Fibroblast of lung (primary cell): ENCODE measurements at places on chromosomes 7 and 10. TPM values are rescaled to one million over a fixed set of nuclear protein-coding genes. Genes with fewer than 3 reads are reported as not detected.
A peak's percentile ranks its signal among the peaks of the same experiment; 100 is the strongest.

GRCh38 chr10:102785818-102786217 lies 42.1 kb downstream of the WBP1L start:
- no peaks in the 10 kb centered on the region for H3K36me3 ChIP-seq
- no peak overlapping the region for H3K4me3 ChIP-seq
- H3K4me1 ChIP-seq = peaks cover 19% of the 10 kb centered on the region
- no peak overlapping the region for H3K27ac ChIP-seq
- DNase-seq = no peak

- no peak overlapping the region for H3K4me3 ChIP-seq
- DNase-seq = no peak
- H3K4me1 ChIP-seq = no peaks in the 10 kb centered on the region
- H3K27me3 ChIP-seq = no peaks in the 10 kb centered on the region
- no peaks in the 10 kb centered on the region for H3K36me3 ChIP-seq
Measured at GRCh38 chr10:131002031-131002861, 309.3 kb downstream of the TCERG1L start.

DNA sequence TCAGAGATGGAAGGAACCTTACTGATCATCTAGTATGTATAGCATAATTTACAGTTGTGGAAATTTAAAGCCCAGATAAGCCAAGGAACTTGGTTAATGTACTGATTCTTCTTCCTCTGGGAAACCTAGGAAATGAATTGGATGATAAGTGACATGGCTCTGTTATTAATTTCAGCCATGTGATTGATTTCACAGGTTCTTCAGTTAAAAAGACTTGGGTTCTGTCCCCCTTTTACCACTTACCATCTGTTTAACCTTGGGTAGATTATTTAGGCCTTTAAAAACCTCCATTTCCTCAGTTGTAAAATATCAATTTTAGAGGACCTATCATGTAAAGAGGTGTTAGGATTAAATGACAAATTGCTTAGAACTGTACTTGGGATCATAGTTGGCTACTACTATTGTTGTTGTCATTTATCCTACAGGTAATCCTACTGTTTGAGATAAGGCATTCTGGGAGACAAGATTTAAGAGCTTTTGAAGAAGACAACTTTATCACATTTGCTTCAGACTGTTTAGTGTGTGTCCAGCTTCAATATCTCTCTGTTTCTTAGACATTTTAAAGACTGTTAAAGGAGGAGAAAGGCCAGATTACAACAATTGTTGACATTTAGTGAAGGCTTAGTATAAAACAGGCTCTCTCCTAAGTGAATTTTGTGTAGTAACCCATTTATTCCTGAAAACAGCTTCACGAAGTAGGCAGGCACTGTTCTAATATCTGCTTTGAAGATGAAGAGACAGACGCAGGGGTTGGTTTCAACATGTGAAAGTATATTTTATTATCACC lies 997.1 kb upstream of the C7orf33 start:
- DNase-seq = no peak
- H3K4me1 ChIP-seq = no peaks in the 10 kb centered on the region
- no peaks in the 10 kb centered on the region for H3K27me3 ChIP-seq
- H3K4me3 ChIP-seq = no peak overlapping the region
- H3K36me3 ChIP-seq = no peaks in the 10 kb centered on the region
- H3K27ac ChIP-seq = no peak overlapping the region

DNA sequence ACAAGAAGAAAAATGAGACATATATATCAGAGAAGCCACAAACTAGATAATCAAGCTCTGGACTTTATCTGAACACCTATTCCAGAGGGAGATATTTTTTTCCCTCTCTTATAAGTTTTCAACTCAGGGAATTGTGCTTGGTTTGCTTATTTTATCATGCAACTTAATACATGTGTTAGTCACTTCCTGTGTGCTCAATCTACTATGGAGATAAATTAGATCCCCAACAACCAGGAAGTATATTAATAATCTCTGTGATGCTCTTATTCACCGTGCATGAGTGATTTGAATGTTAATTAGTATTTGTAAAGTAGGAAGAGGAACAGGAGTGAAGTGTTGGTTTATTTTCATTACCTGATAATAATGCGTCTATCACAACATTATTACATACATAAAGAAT lies 38.8 kb upstream of the ZNF365 start:
- H3K4me3 ChIP-seq = no peak overlapping the region
- no peak overlapping the region for H3K27ac ChIP-seq
- no peaks in the 10 kb centered on the region for H3K36me3 ChIP-seq

- DNase-seq = peak; percentile 21
- H3K27ac ChIP-seq = no peak overlapping the region
- no peak overlapping the region for H3K4me3 ChIP-seq
- no peaks in the 10 kb centered on the region for H3K27me3 ChIP-seq
- no peaks in the 10 kb centered on the region for H3K36me3 ChIP-seq
Measured at GRCh38 chr7:89238156-89238555, 442.6 kb upstream of the TEX47 start.

GRCh38 chr7:121113288-121113687 lies 124.8 kb downstream of the CPED1 start:
- H3K4me1 ChIP-seq = peaks cover 4% of the 10 kb centered on the region
- H3K4me3 ChIP-seq = no peak overlapping the region
- H3K36me3 ChIP-seq = peaks cover 4% of the 10 kb centered on the region
- DNase-seq = no peak
- no peak overlapping the region for H3K27ac ChIP-seq

DNA sequence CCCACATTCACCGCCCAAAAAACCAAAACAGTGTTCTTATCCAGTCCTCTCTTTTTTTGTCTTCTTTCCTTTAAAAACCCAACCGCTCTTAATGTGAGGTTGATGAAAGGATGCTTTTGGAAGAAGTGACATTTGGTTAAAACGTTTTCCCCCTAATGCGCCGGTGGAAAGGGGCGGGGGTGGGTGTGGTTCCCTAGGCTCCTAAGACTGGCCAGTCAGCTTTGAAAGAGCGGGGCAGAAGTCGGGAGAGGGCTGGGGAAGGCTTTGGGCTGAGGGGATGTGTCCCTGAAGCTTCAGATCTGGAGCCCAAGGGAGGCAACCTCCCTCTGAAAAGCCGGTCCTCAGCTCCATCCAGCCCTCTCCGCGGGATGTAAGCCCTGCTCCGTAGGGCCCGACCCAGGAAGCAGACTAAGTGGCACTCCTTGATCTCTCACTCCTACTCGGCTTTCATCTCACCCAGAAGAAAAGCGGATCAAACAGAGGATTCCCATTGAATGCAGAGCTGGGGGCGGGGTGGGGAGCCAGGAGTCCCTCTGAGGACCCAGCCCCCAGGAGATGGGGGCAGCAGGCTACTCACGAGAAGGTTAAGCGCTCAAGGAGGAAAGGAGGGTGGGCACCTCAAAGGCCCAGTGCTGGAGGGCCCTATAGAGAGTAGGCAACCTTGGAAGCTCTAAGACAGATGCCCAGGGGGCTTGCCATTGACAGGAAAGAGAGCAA lies 2.4 kb upstream of the EVX1 start:
- no peaks in the 10 kb centered on the region for H3K4me1 ChIP-seq
- no peaks in the 10 kb centered on the region for H3K36me3 ChIP-seq
- H3K27me3 ChIP-seq = peaks cover 90% of the 10 kb centered on the region
- DNase-seq = no peak
- H3K27ac ChIP-seq = no peak overlapping the region

- H3K4me1 ChIP-seq = peaks cover 6% of the 10 kb centered on the region
- peak overlapping the region; percentile 82 for H3K4me3 ChIP-seq
- H3K27ac ChIP-seq = peak overlapping the region; percentile 61
- no peaks in the 10 kb centered on the region for H3K27me3 ChIP-seq
- no peaks in the 10 kb centered on the region for H3K36me3 ChIP-seq
Measured at GRCh38 chr10:5888351-5888750, 1.3 kb downstream of the ANKRD16 start.

- H3K27me3 ChIP-seq = no peaks in the 10 kb centered on the region
- no peak overlapping the region for H3K4me3 ChIP-seq
- H3K27ac ChIP-seq = no peak overlapping the region
- peaks cover 2% of the 10 kb centered on the region for H3K4me1 ChIP-seq
- no peaks in the 10 kb centered on the region for H3K36me3 ChIP-seq
Measured at GRCh38 chr10:23155169-23155568, 36.9 kb upstream of the PTF1A start.

GRCh38 chr10:128567551-128567950 lies 441.3 kb upstream of the MKI67 start:
- H3K36me3 ChIP-seq = no peaks in the 10 kb centered on the region
- no peaks in the 10 kb centered on the region for H3K4me1 ChIP-seq
- DNase-seq = no peak
- H3K4me3 ChIP-seq = no peak overlapping the region
- H3K27me3 ChIP-seq = no peaks in the 10 kb centered on the region
- H3K27ac ChIP-seq = no peak overlapping the region

DNA sequence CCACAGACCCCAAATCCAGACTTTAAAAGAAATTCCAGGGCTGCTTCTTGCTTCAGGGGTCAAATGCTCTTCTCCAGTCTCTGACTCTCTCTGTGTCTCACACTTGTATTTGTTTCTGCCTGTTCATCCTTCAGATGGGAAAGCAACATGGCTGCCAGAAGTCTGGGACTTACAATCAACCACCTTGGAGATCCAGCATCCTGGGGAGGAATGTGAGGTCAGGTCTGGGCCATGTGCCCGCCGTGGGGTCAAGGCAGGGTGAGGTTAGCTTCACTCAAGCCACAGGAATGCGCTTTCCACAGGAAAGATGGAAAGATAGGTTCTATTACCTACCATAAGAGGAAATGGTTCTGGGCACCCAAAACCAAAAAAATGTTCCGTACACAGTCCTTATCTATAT lies 34.3 kb upstream of the NPVF start:
- H3K27me3 ChIP-seq = no peaks in the 10 kb centered on the region
- no peaks in the 10 kb centered on the region for H3K4me1 ChIP-seq
- peak; percentile 62 for DNase-seq
- H3K36me3 ChIP-seq = no peaks in the 10 kb centered on the region

- no peak overlapping the region for H3K27ac ChIP-seq
- H3K4me1 ChIP-seq = peaks cover 7% of the 10 kb centered on the region
- H3K4me3 ChIP-seq = no peak overlapping the region
- DNase-seq = no peak
- H3K27me3 ChIP-seq = no peaks in the 10 kb centered on the region
- H3K36me3 ChIP-seq = no peaks in the 10 kb centered on the region
Measured at GRCh38 chr7:133858311-133858710, 268.8 kb upstream of the LRGUK start.

DNA sequence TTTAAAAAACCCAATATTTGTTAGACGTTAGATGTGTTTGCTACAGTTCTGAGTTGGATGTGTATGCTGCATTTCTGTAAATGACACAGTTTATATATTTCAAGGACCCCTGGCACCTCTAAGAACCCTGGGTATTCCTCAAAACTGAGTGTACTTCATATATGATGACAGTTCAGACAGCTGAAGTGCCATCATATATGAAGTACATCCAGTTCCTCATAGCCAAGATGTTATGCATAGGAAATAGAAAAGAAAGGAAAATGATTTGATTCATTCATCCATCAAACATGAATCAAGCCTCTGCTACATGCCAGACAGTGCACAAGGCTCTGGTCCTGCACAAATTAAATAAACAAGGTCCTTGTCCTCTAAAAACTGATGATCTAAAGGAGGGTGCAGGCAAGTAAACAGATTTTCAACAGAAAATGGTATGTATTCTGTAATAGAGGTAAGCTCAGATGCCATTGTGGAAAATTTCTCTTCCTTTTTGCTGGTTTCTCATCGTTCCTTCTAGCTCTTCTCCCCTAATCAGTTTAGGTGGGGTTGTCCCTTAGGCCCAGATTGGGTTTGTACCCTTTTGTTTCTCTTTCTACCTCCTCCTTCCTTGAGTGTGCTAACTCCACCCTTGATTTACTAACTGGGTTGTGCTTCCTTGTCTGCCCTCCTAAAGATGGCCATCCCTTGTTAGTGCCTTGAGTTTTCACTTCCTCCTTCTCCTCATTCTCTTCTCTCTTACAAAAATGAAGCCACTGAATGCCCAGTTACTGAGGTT lies 25.3 kb upstream of the SMIM30 start:
- H3K27me3 ChIP-seq = peaks cover 2% of the 10 kb centered on the region
- no peak overlapping the region for H3K4me3 ChIP-seq

DNA sequence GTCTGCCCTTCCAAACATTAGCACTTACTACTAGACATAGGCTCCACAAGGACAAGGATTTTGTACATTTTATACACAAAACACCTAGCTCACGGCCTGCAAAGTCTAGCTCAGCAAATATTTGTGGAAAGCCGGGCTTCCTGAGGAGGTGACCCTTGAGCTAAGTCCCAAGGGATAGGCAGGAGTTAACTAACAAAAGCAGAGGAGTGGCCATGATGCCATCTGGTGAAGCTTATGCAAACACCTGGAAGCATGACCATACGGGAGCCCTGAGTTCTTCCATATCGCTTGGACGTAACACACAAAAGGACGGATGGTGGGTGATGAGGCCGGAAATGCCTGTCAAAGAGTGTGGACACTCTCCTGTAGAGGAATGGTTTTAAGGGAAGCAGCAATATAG lies 25.9 kb upstream of the YAE1 start:
- H3K27ac ChIP-seq = no peak overlapping the region
- peaks cover 8% of the 10 kb centered on the region for H3K27me3 ChIP-seq
- H3K4me3 ChIP-seq = no peak overlapping the region
- H3K4me1 ChIP-seq = no peaks in the 10 kb centered on the region

- no peak for DNase-seq
- H3K27me3 ChIP-seq = no peaks in the 10 kb centered on the region
- H3K36me3 ChIP-seq = no peaks in the 10 kb centered on the region
- H3K4me3 ChIP-seq = no peak overlapping the region
Measured at GRCh38 chr7:85336086-85336485, 149.2 kb upstream of the SEMA3D start.

DNA sequence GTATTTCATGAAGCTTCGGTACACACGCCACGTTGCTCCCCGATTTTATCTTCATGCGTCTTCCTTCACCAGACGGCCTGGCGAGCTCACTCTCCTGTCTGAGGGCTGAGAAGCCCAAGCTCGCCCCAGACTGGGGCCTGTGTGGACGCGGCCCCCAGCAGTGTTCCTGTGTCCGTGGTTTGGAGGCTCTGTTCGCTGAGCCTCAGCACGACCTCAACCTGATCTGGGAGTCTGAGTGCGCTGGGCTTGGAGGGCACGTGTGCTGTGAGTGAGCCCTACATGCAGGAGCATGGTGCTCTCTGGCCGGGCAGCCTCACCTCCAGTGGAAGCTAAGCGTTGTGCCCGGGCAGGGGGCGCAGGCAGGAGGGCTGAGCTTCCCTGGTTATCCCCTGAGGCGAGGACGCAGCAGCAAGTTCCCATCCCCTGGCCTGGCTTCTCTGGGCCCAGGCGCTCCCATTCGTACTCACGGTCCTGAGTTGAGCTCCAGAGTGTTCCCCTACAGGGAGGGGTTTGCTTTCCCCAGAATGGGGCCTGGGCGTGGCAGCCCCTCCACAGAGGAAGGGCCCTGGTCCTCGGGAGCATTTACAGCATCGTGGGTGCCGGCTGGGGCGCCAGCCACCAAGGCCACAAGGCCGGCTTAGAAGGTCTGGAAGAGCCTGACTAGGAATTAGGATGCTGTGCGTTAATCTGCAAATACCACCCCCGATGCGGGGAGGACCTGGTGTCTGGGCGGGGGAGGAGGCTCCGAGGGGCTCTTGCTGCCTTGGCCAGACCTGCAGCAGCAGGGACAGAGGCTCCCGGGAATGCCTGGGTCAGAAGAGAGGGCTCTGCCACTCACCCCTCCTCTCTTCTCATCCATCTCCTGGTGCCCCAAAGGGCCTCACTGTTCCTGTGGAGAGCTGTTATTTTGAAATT lies 400.6 kb downstream of the DNAJB6 start:
- H3K27me3 ChIP-seq = no peaks in the 10 kb centered on the region
- no peak overlapping the region for H3K4me3 ChIP-seq
- no peak for DNase-seq
- H3K4me1 ChIP-seq = no peaks in the 10 kb centered on the region
- H3K36me3 ChIP-seq = no peaks in the 10 kb centered on the region
- no peak overlapping the region for H3K27ac ChIP-seq

The SPDYE8 gene
- total RNA-seq = not detected in 2 replicates

The SYCE1 gene
- 0.17 and 0.26 TPM in 2 replicates for total RNA-seq

The AMPH gene
- total RNA-seq = 1.5 and 3.6 TPM in 2 replicates

The INHBA gene
- total RNA-seq = 4.1 and 15.0 TPM in 2 replicates

The WNT8B gene
- total RNA-seq = not detected in 2 replicates

The ZNF479 gene
- total RNA-seq = not detected in 2 replicates

The OR2A12 gene
- not detected in 2 replicates for total RNA-seq

The ENKUR gene
- under 0.01 and 0.17 TPM in 2 replicates for total RNA-seq

The HERC4 gene
- 77.0 and 140 TPM in 2 replicates for total RNA-seq
